T1000 (cell line): ENCODE measurements at places on chromosomes 11 and 22.

- DNase-seq: no peak
Measured at GRCh38 chr11:68549789-68550484, 89.4 kb downstream of the PPP6R3 start.

DNA sequence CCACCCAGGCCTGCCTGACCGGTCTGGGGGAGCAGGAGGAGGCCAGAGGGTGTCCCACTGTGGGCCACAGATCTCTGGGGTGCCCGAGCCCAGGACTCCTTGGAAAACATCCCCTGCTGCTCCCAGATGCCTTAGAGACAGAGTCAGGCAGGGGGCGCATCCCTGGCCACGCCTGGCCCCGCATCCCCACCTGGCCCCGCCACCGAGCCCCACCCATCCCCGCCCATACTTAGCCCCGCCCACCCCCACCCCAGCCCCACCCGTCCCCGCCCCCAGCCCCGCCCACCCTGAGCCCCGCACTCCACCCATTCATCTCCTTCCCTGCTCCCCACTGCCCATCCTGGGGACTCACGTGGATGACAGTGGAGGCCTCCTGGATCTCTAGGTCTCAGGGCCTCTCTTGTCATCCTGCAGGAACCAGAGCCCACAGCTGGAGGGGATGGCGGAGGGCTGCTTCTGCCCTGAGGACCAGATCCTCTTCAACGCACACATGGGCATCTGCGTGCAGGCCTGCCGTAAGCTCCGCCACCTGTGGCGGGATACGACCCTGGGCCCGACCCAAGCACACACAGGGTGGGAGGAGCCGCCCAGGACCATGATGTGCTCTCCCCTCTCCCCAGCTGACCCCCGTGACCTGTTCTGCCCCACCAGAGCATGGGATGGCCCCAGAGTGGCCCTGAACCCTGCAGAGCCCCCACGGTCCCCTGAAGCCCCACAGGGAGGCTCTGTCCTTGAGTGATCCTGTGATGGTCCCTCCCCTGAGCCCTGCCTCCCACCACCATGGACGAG lies 33.6 kb downstream of the MUC5B start:
- no peak for DNase-seq

- DNase-seq: no peak
Measured at GRCh38 chr22:27435844-27436576, 365.5 kb downstream of the MN1 start.

GRCh38 chr11:33778675-33779074 lies 4.4 kb upstream of the FBXO3 start:
- DNase-seq: no peak

GRCh38 chr11:117431436-117431835 lies 103.8 kb downstream of the CEP164 start:
- no peak for DNase-seq

DNA sequence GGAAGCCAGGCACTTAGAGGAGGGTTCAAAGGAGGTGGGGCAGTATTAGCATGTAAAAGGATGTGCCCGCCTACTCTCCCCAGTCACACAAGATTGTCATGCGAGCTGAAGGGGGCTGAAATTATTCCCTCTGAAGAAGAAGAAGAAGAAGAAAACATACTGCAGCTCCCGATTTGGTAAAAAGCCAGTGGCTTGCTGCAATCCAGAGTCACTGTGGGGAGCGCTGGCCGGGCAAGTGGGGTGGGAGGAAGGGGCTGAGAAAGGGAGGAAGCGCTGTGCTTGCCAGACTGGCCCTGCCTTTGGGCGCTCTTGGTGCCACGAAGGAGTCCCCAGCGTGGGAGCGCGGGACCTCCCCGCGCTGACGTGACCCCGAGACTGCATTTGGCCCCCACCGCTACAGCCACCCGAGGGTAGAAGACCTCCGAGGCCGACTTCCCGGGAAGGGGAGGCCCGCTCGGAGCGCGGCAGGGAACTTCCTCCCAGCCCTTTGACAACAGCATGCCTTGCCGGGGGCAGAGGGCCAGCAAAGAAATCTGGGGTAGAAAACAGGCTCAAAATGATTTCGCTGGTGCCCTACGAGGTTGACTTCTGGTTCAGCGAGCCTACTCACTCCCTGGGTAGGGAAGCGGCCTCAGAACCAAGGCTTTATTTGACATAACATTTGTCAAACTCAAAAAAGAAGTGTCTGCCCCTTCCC lies 906.3 kb downstream of the DLG2 start:
- DNase-seq: no peak

- DNase-seq: no peak
Measured at GRCh38 chr11:5684036-5684645, 733 bp downstream of the TRIM5 start.

DNA sequence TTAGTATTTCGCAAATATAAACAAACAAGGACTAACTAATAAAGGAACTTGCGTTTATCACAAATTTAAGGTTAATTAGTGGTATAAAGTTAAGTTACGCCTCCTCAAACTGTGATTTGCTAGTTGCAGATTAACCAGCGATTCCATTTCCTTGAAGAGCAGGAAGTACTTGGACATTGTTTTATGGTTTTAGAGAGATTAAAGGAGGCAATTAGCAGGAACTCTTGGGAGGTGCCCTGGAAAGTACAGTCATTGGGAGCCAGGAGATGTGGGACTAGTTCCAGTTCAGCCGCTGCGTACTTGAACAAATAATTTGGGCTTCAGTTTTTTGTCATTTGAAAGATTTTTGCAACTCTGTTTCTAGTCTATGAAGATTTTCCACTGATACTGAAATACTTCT lies 3.3 kb downstream of the FAM118B start:
- no peak for DNase-seq

DNA sequence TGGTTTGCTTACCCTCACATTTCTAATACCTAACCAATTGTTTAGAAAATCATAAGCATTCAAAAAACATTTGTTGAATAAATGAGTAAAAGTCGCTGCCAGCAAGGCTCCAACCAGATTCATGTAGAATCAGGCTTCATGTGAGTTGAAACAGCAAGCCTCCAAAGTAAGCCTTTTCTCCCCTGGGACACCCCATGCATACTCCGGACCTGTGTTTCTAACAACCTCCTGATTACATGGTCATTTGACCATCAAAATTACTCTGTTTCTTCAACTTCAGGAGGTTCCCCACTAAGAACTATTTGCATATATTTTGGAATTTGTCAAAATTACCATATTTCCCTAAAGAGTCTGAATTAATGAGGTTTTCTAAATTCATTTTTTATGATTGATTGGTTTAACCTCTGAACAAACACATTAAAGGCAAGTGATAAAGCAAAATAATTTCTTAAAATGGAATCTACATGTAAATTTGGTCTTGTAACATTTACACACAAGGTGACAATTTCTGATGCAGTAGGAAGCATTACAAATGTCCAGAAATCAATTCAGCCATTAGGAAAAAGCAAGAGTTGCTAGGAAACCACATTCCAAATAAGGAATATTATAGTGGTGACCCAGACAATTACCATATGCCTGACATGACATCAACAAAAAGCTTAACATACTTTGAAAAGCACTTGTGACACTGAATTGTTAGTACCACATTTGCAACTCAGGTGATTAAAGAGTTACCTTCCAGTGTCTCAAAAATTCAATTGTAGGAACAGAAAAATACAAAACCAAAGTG lies 252.6 kb downstream of the GUCY1A2 start:
- no peak for DNase-seq
